Spleen (tissue), 13 donors: ENCODE measurements at places on chromosomes 5 and 9. TPM values are rescaled to one million over a fixed set of nuclear protein-coding genes. Genes with fewer than 3 reads are reported as not detected.

GRCh38 chr9:13480693-13481092 is 201.2 kb upstream of the MPDZ start:
- no peaks in the 10 kb centered on the region for H3K4me1 ChIP-seq
- DNase-seq: no peak
- H3K4me3 ChIP-seq: no peak overlapping the region
- H3K27ac ChIP-seq: no peak overlapping the region
- H3K27me3 ChIP-seq: no peaks in the 10 kb centered on the region

GRCh38 chr9:111955048-111955447 is 58.4 kb downstream of the UGCG start:
- no peaks in the 10 kb centered on the region for H3K36me3 ChIP-seq
- H3K4me1 ChIP-seq: peaks cover 15% of the 10 kb centered on the region
- H3K27me3 ChIP-seq: no peaks in the 10 kb centered on the region
- no peak overlapping the region for H3K27ac ChIP-seq
- DNase-seq: no peak

Gene PTPRD
- total RNA-seq: 3.5 TPM

Gene SPINK7
- total RNA-seq: not detected
